Activated CD4-positive, alpha-beta T cell treated with anti-CD3 and anti-CD28 coated beads, Interleukin-2, amount 50 U/mL, for 48 hours (primary cell): ENCODE measurements at places on chromosomes 7 and 10.
A peak's percentile ranks its signal among the peaks of the same experiment; 100 is the strongest.

DNA sequence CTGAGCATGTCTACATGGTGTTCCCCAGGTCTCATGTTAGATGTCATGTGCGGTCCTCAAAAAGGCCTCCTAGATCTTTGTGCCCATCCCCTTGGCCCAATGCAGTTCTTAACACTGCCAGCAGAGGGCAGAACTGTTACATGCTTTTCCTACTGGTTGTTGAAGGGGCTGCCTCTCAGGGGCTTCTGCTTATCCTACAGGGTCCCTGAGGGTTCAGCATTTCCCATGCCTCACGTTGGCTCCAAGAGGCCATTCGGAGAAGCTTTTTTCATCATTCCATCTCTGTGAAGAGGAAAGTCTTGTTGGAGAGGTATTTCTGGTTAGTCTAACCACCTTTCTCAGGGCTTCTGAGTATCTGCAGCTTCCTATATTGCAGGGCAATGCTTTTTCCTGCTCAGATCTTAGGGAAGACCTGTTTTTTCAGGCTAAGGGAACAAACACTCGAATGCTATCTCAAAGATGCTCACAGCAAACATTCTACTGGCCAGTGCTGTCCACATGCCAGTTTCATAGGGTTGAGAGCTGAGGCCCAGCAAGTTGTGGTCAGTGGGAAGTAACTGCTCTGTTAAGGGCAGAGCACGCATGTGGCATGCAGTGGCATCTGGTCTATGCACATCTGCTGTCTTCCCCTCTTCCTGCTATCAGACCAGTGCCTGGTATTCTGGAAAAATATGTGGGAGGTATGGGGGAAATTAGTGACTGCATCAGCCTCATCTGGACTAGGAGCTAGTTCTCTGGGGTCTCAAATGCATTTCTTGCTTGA, 31.5 kb downstream of the MBL2 start:
- peak; percentile 53 for DNase-seq

GRCh38 chr10:6348096-6348874, 145.6 kb downstream of the PFKFB3 start:
- peak; percentile 82 for DNase-seq

DNA sequence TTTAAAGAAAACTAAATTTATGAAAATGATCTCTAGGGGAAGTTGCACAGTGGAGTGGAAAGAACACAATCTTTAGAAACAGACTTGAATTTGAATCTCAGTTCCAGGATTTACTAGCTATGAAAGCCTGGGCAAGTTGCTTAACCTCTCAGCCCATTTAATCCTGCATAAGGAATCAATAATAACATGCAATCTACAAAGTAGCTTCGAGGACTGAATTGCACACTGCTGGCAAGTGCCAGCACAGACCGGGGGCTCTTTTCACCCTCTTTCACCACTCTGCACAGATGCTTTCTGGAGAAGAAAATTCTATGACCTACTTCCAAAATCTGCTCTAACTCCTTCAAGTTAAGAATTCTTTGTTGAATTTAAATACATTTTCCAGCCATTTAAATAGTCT, 63.4 kb upstream of the ANK3 start:
- no peak for DNase-seq

DNA sequence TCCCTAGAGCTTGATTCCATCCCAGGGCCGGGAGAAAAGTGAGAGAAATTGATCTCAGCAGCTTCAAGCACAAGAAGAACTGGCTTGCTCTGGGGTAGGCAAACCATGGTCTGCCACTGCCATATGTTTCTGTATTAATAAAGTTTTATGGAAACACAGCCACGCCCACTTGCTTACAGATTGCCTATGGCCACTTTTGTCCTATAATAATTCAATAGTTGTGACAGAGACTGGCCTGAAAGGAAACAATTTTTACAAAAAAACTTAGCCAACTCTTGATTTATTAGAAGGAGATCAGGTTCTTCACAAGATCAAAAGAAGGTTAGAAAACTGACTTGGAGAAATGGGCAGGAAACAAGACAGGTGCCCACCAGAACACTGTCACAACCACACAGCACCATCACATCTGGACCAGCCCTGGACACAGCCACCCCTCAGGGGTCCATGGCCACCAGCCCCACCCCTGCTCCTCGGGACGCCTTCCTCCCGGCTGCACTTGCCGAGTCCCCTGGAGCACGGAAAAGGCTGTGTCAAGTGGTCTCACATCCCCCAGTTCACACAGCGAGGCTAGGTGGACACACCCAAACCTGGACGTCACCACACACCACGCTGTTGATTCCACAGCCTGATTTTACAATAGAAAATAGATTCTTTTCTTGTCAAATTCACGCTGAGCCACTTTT, 85.4 kb downstream of the PTPRN2 start:
- DNase-seq = no peak

GRCh38 chr10:98332623-98333269, 64.8 kb upstream of the LOXL4 start:
- no peak for DNase-seq
